ENCODE measurements at places on chromosomes 5 and 9. TPM values are rescaled to one million over a fixed set of nuclear protein-coding genes. Genes with fewer than 3 reads are reported as not detected.

Gene SLC38A9
- total RNA-seq, result 34.3 TPM

Gene PROP1
- total RNA-seq, result not detected

Gene ADRA1B
- 0.33 TPM for total RNA-seq

Gene CDKN2A
- 10.0 TPM for total RNA-seq

Gene SGCD
- total RNA-seq, result 0.19 TPM
